Stimulated activated CD4-positive, alpha-beta T cell treated with anti-CD3 and anti-CD28 coated beads, Interleukin-15, amount 100 ng/mL, for 1 hour (primary cell): ENCODE measurements at places on chromosomes 16 and 17.

- no peak for DNase-seq
Observed at GRCh38 chr17:31513731-31514427, 122.4 kb downstream of the RAB11FIP4 start.

- DNase-seq, result no peak
Observed at GRCh38 chr17:72462407-72462806, 341.6 kb downstream of the SOX9 start.

GRCh38 chr17:27888945-27889344 lies 4.2 kb downstream of the LYRM9 start:
- DNase-seq, result no peak

- DNase-seq, result no peak
Observed at GRCh38 chr16:868846-869822, 68.6 kb upstream of the GNG13 start.

DNA sequence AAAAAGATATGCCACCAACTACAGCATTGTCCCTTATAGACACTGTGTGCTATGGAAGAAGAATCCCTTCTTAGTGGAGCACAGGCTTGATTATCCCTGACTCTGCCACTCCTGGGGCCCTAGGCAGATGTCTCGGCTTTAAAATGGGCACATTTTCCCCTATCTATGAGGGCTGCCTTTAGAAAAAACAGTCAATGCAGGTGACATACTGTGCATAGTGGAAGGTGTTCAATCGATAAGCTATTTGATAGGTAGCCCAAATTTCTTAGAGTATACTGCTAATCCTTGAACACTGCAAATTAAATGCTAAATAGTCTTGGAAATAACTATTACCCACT lies 64.4 kb downstream of the PARN start:
- no peak for DNase-seq

DNA sequence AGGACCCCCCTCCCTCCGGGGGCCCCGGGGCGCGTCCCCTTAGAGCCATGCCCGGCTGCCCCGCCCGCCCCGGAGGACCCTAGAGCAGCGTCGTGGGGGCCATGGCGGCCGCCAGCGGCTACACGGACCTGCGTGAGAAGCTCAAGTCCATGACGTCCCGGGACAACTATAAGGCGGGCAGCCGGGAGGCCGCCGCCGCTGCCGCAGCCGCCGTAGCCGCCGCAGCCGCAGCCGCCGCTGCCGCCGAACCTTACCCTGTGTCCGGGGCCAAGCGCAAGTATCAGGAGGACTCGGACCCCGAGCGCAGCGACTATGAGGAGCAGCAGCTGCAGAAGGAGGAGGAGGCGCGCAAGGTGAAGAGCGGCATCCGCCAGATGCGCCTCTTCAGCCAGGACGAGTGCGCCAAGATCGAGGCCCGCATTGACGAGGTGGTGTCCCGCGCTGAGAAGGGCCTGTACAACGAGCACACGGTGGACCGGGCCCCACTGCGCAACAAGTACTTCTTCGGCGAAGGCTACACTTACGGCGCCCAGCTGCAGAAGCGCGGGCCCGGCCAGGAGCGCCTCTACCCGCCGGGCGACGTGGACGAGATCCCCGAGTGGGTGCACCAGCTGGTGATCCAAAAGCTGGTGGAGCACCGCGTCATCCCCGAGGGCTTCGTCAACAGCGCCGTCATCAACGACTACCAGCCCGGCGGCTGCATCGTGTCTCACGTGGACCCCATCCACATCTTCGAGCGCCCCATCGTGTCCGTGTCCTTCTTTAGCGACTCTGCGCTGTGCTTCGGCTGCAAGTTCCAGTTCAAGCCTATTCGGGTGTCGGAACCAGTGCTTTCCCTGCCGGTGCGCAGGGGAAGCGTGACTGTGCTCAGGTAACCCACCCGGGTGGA lies 759 bp downstream of the ALKBH5 start:
- DNase-seq, result peak; percentile 54

GRCh38 chr17:57385975-57386374 lies 129.7 kb downstream of the MSI2 start:
- no peak for DNase-seq

DNA sequence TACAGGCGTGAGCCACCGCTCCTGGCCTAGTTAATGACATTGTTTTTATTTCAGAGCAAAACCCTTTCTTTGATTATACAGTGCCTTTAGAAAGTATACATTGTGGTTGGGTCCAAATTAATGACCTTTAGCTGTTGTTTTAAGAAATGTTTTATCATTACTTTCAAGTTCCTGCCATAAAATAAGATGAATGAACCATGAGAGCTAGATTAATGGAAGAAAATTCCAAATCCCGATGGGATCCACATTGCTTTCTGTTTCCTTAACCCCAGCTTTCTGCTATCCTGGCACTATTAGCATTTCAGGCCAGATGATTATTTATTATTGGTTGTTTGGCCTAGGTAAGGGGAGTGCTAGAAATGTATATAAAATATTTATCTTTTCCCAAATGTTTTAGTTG lies 131.7 kb downstream of the ABCC1 start:
- no peak for DNase-seq

DNA sequence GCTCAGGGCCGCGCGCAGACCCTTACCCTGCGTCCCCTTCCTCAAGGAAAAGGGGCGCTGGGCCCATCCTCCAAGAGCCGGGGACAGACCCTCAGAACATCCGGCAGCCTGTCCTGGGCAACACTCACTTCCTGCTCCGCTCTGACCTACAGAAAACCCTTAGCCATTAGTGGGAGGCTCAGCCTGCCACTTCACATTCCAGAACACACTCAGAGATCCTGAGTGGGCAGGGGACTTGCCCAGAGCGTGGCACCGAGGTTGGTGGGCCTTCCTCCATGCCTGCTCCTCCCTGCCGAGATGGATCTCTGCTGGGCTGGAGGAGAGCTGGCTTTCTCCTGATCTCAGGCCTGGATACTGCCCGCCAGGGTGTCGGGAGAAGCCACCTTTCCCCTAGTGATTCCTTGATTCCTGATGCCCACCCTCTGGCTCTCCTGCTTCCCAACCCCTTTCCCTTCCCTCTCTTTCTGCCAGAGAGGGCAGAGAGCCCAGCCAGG lies 1.5 kb downstream of the SCARF1 start:
- DNase-seq, result no peak

GRCh38 chr17:29215717-29216116 lies 30.9 kb upstream of the CRYBA1 start:
- no peak for DNase-seq

GRCh38 chr17:6752068-6752909 lies 3.6 kb upstream of the XAF1 start:
- DNase-seq, result no peak

DNA sequence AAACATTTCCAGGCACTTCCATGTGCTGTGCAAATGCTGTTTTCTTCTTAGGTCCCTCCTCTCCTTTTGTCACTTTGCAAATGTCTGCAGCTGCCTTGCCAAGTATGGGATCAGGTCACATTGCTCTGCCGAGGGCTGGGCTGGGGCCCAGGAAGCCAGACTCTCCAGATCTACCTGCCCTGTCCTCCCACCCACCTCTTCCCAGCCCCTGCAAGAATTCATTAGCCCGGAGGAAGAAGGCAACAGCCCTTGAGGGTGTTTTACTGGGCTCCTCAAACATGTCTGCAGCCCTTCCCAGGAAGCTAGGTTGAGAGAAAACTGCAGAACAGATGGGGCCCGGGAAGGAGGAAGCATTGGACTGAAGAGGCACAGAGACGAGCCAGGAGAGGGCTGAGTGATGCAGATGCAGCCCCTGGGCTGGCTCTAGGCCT lies 47.1 kb downstream of the WSB1 start:
- DNase-seq, result no peak

DNA sequence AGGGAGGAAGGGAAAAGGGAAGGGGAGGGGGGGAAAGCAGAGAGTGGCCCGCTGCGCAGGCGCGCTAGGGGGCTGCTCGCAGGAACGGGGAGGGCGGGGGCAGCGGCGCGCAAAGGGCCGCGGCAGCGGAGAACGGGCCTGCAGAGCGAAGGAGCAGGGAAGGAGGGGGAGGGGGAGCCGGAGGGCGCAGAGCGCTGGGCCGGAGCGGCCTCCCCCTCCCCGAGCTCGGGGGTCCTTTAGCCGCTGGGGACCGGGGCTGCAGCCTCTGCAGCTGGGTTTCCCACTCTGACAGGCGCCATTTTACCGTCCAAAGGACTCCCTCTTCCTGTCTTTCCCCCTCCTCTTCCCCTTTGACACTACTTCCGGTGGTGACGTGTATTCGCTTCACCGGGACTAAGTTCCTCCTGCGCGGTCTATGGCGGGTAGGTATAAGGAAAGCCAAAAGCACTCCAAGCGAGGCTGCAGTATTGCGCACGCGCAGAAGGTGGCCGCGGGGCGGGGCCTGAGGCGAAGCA lies at the start of gene CTDNEP1:
Gene CTDNEP1 (minus strand): TSS at position 74 of the 515 bp plus-strand sequence. CDS start 438 bp downstream, outside the sequence.
- peak; percentile 98 for DNase-seq
